ENCODE measurements at places on chromosomes 12 and 14. TPM values are rescaled to one million over a fixed set of nuclear protein-coding genes. Genes with fewer than 3 reads are reported as not detected.

The CCDC88C gene
- 5.0 TPM for total RNA-seq

The KRT74 gene
- total RNA-seq = not detected

The SOX5 gene
- 0.42 TPM for total RNA-seq

The SIX4 gene
- total RNA-seq = 12.0 TPM

The NR4A1 gene
- 3.0 TPM for total RNA-seq

The ITGB7 gene
- total RNA-seq = 0.14 TPM

The SDSL gene
- 1.2 TPM for total RNA-seq

The RNF212B gene
- total RNA-seq = not detected

The RPGRIP1 gene
- total RNA-seq = not detected

The A2M gene
- total RNA-seq = 0.10 TPM

The REM2 gene
- 0.14 TPM for total RNA-seq

The CCDC197 gene
- total RNA-seq = not detected

The BHLHE41 gene
- 0.14 TPM for total RNA-seq

The RHEBL1 gene
- total RNA-seq = 5.9 TPM

The ASCL1 gene
- not detected for total RNA-seq

The LRCOL1 gene
- total RNA-seq = not detected

The RHOJ gene
- not detected for total RNA-seq

The SDR9C7 gene
- 0.07 TPM for total RNA-seq

The GALC gene
- total RNA-seq = 6.0 TPM

The LHX5 gene
- total RNA-seq = 0.24 TPM

Data from foreskin keratinocyte (primary cell).